ENCODE measurements at places on chromosomes 11 and 22.

DNA sequence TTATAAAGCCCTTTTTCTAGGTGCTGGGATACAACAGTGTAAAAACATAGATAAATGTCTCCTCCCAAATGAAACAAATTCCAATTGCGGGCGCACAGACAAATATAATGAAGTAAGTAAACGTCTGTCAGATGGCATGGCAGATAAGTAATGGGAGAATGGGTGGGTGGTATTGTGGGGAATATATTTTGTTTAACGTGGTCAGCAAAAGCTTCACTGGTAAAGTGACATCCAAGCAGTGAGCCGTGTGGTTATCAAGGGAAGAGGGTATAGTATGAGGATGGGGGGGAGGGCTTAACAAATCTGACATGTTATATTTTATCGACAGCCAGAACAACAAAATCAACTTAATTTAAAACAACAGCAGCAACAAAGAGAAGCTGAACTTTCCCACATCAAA is 1.2 kb downstream of the SVIP start:
- no peaks in the 10 kb centered on the region for H3K27me3 ChIP-seq
- H3K4me1 ChIP-seq = peaks cover 13% of the 10 kb centered on the region
- no peak for DNase-seq
- H3K4me3 ChIP-seq = no peak overlapping the region

DNA sequence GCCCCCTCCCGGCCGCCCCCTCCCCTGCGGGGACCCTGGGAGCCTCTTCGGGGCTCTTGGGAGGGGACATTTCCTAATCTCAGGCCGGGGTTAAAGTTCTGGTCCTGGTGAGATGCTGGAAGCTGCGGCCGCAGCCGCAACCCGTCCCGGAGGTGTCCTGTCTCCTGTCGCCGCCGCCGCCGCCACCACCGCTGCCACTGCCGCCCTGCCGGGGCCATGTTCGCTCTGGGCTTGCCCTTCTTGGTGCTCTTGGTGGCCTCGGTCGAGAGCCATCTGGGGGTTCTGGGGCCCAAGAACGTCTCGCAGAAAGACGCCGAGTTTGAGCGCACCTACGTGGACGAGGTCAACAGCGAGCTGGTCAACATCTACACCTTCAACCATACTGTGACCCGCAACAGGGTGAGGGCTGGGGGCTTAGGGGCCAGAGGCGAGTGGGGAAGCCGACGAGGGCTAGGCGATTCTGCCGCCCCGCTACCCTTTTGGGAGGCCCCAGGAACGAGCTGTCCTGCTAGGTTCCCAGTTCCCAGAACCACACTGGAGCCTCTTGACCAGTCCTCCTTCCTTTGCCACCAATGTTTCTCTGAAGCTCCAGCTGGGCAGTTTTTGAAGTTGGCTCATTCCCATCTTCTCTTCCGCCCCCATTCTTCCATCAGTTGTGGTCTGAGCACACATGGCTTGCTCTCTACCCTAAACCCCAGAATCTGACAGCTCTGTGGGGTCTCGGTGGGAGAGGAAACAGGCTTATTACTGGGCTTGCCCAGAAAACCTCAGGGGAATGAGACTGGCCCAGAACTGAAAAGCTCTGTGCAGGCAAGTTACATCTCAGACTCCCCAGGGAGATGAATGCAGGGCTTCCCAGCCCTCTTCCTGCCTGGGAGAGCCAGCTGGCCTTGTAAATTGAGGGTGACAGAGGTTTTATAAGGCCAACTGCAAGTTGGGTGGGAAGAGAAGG is 781 bp downstream of the SIDT2 start:
- H3K4me1 ChIP-seq = peaks cover 27% of the 10 kb centered on the region
- H3K27ac ChIP-seq = peak overlapping the region; percentile 84
- no peaks in the 10 kb centered on the region for H3K27me3 ChIP-seq
- peaks cover 32% of the 10 kb centered on the region for H3K36me3 ChIP-seq
- peak; percentile 63 for DNase-seq
- peak overlapping the region; percentile 82 for H3K4me3 ChIP-seq

GRCh38 chr11:108734956-108735559 is 70.2 kb downstream of the DDX10 start:
- H3K4me1 ChIP-seq = peaks cover 7% of the 10 kb centered on the region
- H3K36me3 ChIP-seq = no peaks in the 10 kb centered on the region
- no peak overlapping the region for H3K4me3 ChIP-seq
- no peaks in the 10 kb centered on the region for H3K27me3 ChIP-seq
- DNase-seq = peak; percentile 33
- no peak overlapping the region for H3K27ac ChIP-seq

- H3K27ac ChIP-seq = peak overlapping the region; percentile 97
- peak overlapping the region; percentile 52 for H3K4me3 ChIP-seq
- H3K27me3 ChIP-seq = no peaks in the 10 kb centered on the region
- peak; percentile 87 for DNase-seq
- no peaks in the 10 kb centered on the region for H3K36me3 ChIP-seq
- H3K4me1 ChIP-seq = peaks cover 52% of the 10 kb centered on the region
Observed at GRCh38 chr22:25563761-25564319, 635 bp upstream of the GRK3 start.

- H3K4me3 ChIP-seq = no peak overlapping the region
- no peaks in the 10 kb centered on the region for H3K27me3 ChIP-seq
- no peak overlapping the region for H3K27ac ChIP-seq
- no peaks in the 10 kb centered on the region for H3K36me3 ChIP-seq
- no peak for DNase-seq
- H3K4me1 ChIP-seq = peaks cover 53% of the 10 kb centered on the region
Observed at GRCh38 chr11:10539339-10539738, 1.6 kb downstream of the RNF141 start.

DNA sequence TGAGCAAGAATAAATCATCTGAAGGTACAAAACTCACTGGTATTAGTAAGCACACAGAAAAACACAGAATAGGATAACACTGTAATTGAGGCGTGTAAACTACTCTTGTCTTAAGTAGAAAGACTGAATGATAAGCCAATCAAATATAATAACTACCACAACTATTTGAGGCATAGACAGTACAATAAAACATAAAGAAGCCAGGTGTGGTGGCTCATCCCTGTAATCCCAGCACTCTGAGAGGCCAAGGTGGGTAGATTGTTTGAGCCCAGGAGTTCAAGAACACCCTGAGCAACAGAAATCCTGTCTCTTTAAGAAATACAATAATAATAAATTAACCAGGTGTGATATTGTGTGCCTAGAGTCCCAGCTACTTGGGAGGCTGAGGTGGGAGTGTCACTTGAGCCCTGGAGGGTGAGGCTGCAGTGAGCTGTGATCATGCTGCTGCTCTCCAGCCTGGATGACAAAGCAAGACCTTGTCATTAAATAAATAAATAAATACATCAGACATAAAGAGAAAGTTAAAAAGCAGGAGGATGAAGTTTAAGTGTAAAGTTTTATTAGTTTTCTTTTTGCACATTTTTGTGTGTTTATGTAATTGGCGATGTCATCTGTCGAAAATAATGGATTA is 390.6 kb downstream of the DYNC2H1 start:
- H3K4me1 ChIP-seq = no peaks in the 10 kb centered on the region
- no peaks in the 10 kb centered on the region for H3K36me3 ChIP-seq
- DNase-seq = no peak
- H3K4me3 ChIP-seq = no peak overlapping the region

Measured in B cell (primary cell).